ENCODE measurements at places on chromosomes 7 and 10.

DNA sequence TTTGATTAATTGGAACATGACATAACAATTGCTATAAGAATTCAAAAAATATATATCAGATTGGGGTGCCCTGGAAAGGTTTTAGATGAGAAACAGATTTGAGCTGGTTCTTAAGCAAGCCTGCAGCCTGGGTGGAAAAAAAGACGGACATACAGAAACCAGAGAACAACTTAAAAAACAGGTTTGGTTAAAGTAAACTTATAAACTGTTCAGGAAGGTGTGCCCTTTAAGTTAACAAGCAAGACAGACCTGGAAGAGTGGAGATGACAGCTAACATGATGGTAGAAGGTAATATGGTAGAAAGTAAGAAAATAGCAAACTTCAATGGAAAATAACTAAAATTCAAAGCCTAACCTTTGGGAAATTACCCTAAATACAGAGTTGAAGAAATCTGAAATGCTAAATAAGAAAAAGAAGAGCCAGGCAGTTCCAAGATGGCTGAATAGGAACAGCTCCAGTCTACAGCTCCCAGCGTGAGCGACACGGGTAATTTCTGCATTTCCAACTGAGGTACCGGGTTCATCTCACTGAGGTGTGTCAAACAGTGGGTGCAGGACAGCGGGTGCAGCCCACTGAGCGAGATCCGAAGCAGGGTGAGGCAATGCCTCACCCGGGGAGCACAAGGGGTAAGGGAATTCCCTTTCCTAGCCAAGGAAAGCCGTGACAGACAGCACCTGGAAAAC, 52.2 kb downstream of the CADPS2 start:
- no peak for DNase-seq

- DNase-seq, result no peak
Observed at GRCh38 chr10:60082341-60082740, 176.0 kb upstream of the CCDC6 start.

DNA sequence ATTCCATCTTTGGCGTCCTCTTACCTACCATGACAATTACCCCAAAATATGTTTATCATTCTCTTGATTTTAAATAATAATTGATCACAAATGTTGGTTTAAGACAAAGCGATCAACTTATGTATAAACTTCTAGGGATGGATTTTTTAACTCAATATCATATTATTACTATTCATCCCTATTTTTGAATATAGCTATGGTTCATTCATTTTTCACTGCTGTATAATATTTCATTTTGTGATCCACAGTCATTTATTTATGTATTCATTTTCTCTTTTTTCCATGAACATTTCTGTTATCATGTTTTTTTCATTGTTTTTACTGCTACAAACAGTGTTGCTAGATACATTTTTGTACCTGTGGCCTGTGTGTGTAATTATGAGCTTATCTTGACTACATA, 61.3 kb upstream of the MET start:
- no peak for DNase-seq

DNA sequence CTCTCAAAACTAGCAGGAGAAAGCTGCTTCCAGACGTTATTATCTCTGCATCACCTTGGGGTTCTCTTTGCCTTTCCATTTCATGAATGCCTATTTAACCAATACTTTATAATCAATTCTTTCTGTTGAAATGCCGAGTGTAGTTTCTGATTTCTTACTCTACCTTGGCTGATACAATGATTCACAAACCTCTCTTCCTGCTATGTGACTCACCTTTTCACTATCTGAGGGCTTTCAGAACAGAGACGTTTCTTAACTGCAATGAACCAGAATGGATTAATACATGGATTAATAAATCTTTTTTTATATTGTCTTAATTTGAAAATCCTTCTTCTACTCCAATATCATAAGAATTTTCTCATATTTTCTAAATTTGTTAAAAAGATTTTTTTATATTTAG, 46.4 kb upstream of the ZNF746 start:
- DNase-seq, result no peak

DNA sequence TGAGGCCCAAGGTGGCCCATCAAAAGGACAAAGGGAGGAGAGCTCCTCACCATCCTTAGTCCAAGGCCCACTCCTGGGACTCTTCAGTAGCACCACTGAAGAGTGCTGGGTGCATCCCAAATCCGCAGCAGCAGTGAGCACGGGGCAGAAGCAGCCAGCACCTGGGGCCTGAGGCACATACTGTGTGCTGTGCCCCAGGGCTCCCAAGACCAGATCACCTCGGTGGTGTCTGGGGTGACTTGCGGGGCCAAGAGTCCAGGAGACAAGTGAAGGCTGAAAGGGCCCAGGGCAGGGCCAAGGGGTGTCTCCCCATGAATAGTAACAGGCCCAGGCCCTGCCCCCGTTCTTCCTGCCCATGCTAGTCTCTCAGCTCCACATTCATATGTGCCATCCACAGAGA, 59.9 kb upstream of the INSIG1 start:
- no peak for DNase-seq

DNA sequence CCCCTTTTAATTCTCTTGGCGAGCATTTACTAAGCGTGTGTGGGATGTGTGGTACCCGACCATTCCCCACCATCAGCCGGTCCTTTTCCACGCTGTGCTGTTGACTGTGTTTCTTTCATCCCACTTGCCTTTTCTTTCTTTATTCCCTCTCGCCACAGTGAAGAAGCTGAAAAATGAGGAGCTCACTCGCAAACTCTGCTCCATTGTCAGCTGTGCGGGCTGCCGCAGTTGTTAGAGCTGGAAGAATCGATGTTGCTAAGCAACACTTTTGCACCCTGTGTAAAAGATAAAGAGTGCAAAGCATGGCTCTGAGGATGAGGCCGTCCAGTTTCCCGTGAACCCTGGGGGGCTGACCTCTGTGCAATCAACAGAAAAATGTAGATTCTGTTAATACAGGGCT, 203.1 kb upstream of the NEBL start:
- no peak for DNase-seq

- DNase-seq, result no peak
Observed at GRCh38 chr10:52571516-52572182, 200.9 kb downstream of the MBL2 start.

DNA sequence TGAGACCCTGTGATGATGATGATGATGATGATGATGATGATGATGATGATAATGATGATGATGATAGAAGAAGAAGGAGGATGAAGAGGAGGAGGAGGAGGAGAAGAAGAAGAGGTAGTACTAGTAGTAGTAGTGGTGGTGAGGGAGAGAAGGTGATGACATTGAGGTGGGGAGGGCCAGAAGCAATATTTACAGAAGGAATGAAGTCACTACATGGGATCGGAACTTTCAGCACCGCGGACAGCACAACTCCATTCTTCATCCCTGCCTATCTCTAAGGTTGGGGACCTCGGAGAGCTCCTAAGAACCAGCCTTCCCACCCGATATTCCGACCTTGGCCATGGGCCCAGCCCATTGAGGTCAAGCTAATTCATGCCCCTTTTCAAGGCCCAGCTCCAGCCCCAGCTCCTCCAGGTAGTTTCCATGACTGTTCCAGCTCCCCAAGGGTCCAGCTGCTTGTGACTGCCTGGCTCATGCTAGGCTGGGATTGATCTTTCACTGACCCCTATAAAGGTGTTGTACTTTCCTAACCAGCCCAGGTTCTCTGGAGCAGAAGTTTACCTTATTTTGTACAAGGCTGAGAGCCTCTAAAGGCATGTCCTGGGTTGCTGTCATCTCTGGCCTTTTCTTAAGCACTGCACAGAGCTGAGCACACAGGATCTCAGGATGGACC, 10.3 kb downstream of the CRHR2 start:
- DNase-seq, result peak; percentile 7

DNA sequence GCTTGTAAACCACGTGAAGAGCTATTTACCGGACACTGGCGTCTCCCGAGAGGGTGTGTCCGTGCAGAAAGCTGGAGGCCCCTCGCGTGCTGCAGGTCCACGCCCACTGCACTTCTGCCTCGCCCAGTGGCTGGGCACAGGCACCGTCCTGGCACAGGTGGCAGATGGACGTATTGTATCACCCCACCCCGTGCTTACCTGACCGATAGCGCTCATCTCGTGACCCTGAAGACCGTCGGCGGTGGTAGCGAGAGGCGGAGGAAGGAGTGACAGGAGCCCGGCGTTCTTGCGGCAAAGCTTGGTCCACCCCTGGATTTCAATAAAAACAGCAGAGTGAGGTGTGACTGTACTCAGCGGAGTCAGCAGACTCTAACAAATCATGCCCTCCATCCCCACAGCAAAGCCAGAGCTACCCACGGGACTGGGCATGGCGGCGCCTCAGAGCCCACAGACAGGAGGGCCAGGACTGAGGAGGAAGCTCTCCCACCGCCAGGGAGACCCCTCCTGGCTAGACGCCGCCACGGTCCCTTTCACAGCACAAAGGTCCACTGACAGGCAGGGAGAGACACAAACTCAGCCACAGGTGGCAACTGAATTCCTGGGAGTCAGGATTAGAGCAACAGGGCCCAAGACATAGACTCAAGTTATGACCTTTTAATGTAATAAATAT, 217.1 kb downstream of the DIP2C start:
- DNase-seq, result no peak

DNA sequence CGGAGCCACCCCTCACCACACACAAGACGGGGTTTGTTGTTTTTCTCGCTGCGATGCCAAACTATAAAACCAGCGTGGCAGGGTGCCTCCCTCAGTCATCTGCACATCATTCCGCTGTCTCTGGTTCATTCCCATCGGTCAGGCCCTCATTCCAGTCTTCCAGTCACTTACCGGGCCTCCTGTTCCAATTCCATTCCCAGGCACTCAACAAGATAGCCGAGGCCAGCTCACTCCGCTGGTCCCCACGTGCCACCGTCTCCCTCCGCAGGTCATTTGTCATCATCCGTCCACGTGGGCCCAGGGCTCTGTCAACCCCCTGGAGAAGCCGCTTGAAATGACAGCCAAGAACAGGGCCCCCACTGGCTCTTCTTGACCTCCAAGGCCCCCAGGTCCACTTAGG, 6.1 kb upstream of the TMEM184A start:
- no peak for DNase-seq

DNA sequence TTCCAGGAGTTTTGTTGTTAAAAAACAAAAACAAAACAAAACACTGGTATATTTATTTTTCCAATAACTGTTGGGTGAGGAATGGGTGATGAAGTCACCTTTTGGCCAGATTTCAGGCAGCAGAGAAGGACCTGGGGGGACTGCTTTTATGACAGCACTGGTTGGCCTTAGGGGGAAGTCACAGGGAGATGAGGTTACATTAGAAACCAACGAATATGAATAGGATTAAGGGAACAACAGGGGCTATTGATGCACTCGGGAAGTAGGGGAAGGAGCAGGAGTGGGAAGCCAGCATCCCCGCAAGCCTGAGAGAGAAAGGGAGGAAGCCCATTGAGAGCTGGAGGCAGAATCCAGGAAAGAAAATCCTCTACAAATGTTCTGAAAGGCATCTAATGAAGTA, 958.4 kb downstream of the TYW1 start:
- DNase-seq, result no peak

- DNase-seq, result no peak
Observed at GRCh38 chr10:75402486-75403143, 1.1 kb upstream of the ZNF503 start.

GRCh38 chr7:129728875-129729467, 117.5 kb downstream of the NRF1 start:
- no peak for DNase-seq

GRCh38 chr10:47335906-47336305, 12.3 kb upstream of the RBP3 start:
- no peak for DNase-seq

DNA sequence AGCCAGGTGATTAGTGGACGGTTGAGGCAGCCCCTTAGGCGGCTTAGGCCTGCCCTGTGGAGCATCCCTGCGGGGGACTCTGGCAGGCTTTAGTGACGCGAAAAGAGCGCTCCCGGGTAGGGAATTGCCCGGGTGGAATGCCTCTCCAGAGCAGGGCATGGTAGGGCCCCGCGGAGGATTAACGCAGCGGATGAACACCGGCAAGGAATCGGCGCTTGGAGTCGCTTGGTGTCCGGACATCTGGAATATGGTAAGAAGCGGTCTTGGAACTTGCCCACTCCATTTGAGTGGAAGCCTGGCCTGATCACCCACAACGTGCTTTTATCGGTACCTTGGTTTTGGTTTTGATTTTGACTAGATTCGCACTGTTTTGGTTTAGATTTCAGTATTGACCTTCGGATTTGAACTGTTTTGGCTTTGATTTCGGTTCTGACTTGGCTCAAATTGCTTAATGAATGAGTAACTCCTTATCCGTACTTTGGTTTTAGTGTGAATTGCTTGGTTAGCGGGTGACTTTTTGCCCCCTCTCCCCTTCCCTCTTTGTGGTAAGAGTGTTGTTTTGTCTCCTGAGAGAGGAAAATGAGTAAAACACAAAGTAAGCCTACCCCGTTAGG, 24.2 kb upstream of the CHST3 start:
- DNase-seq, result no peak

DNA sequence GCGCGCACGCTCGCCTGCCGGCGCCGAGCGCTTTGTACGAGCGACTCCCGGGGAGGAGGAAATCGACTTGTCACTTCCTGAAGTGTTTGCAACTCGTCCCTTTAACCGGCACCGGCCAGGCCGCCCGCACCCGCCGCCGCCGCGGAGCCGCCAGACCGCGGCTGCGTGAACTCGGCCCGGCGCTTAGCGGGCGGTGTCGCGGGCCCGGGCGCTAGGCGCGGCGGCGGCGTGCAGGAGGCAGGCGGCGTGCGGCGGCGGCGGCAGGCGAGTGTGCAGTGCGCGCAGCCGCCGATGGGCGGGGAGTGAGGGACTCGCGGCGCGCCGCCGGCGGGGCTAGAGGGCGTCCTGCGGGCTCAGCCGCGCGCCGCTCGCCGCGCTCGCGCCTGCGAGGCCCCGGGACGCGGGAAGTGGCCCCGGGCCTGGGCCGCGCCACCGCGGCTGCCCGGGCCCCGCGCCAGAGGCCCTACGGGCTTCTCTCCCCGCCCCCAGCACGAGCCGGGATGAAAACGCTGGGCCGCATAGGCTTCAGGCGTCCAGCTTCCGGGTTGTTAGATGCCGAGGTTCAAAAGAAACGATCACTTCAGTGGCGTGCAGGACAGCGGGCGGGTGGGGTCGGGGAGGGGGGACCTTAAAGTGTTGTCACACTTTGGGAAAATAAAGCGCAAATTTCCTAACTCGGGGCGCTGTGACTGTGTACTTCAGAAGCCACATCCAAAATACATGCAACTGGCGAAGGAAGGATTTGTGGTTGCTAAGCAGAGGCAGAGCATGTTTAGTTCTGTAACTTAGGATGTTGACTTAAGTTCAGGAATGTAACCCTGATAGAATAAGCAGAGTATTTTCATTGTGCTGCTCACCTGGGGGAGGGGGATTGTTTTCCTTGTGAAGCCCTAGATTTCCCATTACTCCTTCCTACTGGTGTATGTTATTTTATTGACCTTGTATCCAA, at the start of gene FAM53B:
Gene FAM53B, minus strand, starts transcription at position 277 of the 949 bp plus-strand sequence. CDS start 37,665 bp downstream, outside the sequence.
- DNase-seq, result no peak

GRCh38 chr10:69168493-69168892, 11.5 kb upstream of the SUPV3L1 start:
- no peak for DNase-seq

Measured in AG09319 (cell line).